Activated T-cell treated with anti-CD3 and anti-CD28 coated beads, Interleukin-2, amount 50 U/mL, for 72 hours (primary cell): ENCODE measurements at places on chromosomes 6 and 20.

DNA sequence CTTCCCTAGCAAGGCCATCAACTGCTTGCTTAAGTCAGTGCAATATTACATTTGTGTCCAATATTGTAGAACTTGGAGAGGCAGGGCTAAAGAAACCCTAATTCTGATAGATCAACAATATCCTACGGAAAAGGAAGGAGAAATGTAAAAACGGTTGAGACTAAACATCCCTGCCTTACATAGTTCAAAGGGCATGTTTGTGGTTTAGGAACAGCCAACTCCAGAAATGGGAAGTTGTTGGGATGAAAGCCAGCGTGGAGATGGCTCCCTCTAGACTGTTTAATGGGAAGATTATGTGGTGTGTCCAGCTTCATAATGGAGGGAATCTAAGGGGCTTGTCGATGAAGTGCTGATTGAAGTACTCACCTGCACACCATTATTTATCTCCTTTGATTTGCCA, 145.3 kb upstream of the TENT5A start:
- no peak for DNase-seq

- DNase-seq, result peak; percentile 80
Observed at GRCh38 chr6:150006961-150007464, 18.3 kb downstream of the RAET1L start.

DNA sequence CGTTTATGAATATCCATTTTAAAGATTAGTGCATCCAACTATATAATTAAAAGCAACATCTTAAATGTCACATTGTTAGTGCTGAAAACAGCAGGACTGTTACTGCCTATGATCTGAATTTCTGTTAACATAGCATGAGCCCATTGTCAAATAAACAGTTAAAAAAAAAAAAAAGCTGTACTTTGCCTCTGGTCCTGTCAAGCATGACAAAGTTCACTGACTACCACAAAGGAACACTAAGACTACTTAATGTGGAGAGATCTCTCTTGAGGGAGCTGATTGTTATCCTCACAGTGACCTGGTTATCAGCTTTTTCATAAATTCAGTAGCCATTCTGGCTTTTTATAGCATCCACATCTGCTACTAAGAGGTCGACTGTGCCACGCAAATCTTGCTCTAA, 228.1 kb downstream of the TMEM200A start:
- no peak for DNase-seq

- no peak for DNase-seq
Observed at GRCh38 chr6:157952861-157953351, 28.8 kb upstream of the SYNJ2 start.

DNA sequence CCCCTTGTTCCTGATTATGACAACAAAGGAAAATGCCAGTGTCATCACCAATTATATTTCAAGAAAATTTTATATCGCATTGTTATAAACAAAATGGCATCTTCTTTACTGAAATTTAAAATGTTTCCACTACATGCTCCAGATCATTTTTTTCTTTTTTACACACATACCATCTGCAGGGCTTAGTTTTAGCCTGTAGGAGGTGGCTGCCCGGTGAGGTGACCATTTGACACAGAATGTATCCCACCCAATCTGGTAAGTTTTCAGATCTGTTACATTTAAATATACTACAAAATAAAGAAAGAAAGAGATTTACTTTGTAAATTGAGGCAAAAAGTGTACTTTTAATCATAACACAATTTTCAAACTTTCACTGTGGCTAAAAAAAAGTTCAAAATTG, 81.8 kb downstream of the COL12A1 start:
- DNase-seq, result no peak

DNA sequence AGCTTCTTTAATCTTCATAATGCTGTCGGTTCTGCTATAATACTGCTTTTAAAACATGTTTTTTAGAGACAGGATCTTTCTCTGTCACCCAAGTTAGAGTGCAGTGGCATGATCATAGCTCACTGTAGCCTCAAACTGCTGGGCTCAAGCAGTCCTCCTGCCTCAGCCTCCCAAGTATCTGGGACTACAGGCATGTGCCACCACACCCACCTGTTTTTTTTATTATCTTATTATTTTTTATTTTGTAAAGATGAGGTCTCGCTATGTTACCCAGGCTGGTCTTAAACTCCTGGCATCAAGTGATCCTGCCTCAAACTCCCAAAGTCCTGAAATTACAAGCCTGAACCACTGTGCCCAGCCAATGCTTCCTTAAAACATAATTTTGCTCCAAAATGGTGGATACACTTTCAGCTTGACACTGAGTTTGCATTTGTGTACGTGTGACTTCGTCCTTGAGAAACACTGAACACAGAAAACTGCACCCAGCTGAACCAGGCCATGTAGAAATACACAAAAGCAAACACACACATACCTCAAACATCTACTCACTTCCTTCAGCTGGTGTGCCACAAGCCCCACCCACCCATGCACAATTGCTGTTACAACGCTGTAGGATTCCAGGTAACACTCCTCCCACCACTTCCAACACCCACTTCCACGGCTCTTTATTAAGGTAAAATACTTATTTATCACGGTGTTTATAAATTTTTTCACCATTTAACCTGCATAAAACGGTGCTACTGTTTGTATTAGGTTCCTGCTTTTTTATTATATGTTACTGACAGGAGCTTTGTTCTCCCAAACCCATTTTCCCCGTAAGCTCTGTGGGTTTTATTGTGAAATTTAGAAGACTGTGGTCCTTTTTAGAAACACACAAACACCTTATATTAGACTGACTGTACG, 109.1 kb downstream of the TSHZ2 start:
- DNase-seq, result peak; percentile 12
